ENCODE measurements at places on chromosomes 2 and 18.

DNA sequence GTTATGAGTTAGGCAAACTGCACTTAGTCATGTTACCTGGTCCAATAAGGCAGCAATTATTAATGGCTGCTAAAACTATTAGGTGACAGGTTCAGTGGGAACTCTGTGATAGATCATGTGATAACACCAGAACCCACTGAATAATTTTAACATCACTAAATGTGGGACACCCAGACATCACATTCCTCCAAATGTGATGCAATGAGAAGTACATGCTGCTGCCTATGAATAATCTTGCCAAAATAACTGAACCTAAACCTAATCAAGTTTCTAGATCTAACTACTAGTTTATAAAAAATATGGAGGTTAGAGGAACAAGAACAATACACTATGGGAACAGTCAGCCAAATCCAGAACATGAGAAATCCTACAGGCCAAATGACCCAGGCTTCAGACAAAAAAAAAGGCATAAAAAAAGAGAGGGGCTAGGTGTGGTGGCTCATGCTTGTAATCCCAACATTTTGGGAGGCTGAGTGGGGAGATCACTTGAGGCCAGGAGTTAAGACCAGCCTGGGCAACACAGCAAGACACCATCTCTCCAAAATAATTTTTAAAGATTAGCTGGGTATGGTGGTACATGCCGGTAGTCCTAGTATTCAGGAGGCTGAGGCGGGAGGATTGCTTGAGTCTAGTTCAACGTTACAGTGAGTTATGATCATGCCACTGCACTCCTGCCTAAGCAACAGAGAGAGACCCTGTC, 7.0 kb upstream of the ACTR2 start:
- H3K4me1 ChIP-seq = no peaks in the 10 kb centered on the region
- no peak for DNase-seq
- no peak overlapping the region for H3K27ac ChIP-seq
- H3K4me3 ChIP-seq = no peak overlapping the region
- H3K36me3 ChIP-seq = no peaks in the 10 kb centered on the region

GRCh38 chr2:54704688-54705605, 18.5 kb upstream of the EML6 start:
- no peaks in the 10 kb centered on the region for H3K36me3 ChIP-seq
- peaks cover 4% of the 10 kb centered on the region for H3K27me3 ChIP-seq
- 0 out of 2 replicates have a peak, but pooled peaks cover 6% of the 10 kb centered on the region for H3K4me1 ChIP-seq
- DNase-seq = no peak
- no peak overlapping the region for H3K4me3 ChIP-seq
- H3K27ac ChIP-seq = no peak overlapping the region

DNA sequence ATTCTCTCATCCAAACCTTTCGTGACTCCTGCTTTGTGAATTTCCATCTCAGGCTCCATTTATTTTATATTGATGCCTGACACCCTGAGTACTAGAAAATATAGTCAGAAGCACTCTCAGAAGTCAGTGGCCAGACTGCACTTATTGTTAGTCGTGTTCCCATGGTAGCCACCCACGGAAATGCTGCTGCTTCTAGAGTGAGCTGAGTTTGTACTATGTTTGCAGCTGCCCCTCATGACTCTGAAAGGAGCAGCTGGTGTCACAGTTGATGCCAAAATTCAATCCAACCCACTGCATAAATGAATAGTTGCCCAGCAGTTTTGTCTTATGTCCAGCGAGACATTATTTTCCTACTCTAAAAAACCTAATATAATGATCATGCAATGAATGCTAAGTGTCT, 265.2 kb upstream of the SPHKAP start:
- DNase-seq = no peak
- no peak overlapping the region for H3K4me3 ChIP-seq
- no peaks in the 10 kb centered on the region for H3K27me3 ChIP-seq

DNA sequence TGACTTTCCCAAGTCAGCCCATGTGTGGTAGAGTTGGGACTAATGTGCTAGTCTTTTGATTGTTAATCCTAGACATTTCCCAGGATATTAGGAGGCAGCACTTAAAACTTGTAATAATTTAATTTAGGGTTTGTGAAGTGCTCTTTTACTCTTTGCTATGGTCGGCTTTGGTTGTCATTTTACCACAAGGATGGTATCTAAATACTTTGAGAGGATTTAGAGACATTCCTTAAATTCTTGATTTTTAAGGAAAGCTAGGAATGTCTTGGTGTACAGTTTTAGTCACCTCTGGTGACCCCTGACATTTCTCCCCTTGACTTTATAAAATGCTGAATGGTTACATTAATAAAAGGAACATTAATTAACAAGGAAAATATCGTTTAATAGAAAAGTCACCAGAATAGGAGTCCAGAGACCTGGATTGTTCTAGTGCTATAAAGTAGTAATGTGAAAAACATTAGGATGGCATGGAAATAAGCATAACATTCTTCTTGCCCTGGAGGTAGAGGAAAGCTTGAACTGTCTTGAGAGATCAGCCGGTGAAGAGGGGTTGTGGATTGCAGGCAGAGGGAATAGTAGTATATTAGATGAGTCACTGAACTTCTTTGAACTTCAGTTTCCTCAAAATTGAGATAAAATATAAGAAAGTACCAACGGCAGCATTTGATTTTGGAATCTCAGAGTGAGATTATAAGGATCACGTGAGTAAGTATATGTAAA, 209.2 kb downstream of the MCFD2 start:
- 0 out of 2 replicates have a peak overlapping the region, but pooled peaks have one; percentile 8 for H3K4me3 ChIP-seq
- H3K4me1 ChIP-seq = peaks cover 8% of the 10 kb centered on the region
- peaks cover 3% of the 10 kb centered on the region for H3K27me3 ChIP-seq
- no peak for DNase-seq
- no peaks in the 10 kb centered on the region for H3K36me3 ChIP-seq

DNA sequence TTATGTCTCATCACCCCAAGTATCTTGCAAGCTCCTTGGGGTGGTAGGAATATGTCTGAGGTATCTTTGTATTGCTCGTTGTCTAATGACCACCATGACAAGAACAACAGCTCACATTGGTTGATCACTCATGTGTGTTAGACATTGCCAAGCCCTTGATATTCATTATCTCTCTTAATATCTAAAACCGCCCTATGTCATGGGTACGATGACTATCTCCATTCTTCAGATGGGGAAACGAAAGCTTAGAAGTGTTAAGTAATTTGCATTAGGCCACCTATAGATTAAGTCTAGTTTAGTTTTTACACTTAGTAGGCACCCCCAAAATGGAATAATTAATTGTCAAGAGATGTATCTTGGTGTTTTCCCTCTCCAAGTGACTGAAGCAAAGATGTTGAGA, 57.0 kb downstream of the ICOS start:
- no peaks in the 10 kb centered on the region for H3K27me3 ChIP-seq
- DNase-seq = no peak
- H3K4me1 ChIP-seq = no peaks in the 10 kb centered on the region
- no peak overlapping the region for H3K4me3 ChIP-seq

GRCh38 chr2:206647985-206648384, 5.7 kb downstream of the FAM237A start:
- no peaks in the 10 kb centered on the region for H3K36me3 ChIP-seq
- H3K27ac ChIP-seq = no peak overlapping the region
- H3K27me3 ChIP-seq = peaks cover 15% of the 10 kb centered on the region
- no peak overlapping the region for H3K4me3 ChIP-seq
- DNase-seq = no peak
